ENCODE measurements at places on chromosomes 6 and 20.

- no peak for DNase-seq
Observed at GRCh38 chr6:31498748-31499147, 803 bp downstream of the MICB start.

- peak; percentile 15 for DNase-seq
Observed at GRCh38 chr6:127566651-127567050, 10.3 kb upstream of the C6orf58 start.

GRCh38 chr6:22401206-22401605, 104.4 kb upstream of the PRL start:
- peak; percentile 22 for DNase-seq

DNA sequence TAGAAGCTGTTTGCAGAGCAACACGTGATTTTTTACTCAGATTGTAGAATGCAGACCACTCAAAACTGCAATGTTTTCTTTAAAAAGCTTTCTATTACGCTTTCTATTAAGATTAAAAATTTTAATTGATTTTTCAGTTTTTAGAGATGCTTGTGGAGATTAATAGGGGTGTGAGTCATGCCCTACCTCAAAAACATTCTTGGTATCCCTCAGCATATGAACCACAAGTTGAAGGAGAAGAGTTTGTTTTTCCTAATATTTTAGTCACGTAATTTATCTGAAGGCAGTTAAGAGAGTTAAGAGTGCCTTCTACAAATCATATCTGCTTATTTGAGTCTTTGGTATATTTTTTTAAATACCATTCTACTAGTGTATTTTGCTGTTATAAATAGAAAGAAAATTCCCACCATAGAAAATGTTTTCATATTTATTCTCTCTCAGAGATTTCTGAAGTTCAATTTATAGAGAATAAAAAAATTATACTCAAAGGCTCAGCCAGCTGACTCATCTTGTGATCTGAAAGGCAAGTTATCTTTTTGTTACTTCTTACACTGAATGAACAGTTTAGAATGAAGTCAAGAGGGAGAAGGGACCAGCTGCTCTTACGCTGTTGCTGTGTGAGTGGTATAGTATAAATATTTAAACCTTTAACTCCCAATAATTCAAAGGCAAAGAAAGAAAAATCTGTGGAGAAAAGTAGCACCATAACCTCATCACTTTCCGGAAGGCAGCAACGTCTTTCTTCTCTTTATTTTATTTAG, 7.6 kb downstream of the RIPOR2 start:
- DNase-seq = peak; percentile 84

DNA sequence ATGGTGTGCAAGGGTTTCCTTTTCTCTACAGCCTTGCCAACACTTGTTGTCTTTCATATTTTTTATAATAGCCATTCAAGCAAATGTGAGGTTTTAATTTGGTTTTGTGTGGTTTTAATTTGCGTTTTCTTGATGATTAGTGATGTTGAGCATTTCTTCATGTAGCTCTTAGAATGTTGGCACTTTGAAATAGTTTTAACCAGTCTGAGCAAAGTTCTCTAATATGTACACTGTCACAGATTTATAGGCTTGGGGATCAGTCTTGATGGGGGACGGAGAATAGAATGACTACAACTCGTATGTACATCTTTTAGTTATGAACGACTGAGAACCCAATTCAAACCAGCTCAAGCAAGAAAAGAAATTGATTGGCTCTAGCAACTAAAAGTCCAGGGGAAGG, 1003.1 kb downstream of the KIF16B start:
- no peak for DNase-seq

DNA sequence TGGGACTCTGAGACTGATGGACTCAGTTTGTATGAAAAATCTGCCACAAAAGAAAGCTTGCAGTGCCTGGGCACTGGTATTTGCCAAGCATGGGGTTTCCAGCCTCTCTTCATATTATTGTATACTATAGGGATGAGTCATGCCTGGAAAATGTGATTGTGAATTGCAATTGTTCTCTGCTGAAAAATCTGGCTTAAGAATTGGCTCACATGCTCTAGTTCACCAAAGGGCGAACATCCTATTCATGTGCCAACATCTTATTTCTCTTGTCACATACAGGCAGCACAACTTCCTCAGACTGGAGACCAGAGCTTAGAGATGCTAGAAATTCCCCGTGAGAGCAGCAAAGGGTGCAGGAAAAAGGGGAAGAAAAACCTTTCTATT, 103.6 kb upstream of the KCNK16 start:
- DNase-seq = peak; percentile 83

DNA sequence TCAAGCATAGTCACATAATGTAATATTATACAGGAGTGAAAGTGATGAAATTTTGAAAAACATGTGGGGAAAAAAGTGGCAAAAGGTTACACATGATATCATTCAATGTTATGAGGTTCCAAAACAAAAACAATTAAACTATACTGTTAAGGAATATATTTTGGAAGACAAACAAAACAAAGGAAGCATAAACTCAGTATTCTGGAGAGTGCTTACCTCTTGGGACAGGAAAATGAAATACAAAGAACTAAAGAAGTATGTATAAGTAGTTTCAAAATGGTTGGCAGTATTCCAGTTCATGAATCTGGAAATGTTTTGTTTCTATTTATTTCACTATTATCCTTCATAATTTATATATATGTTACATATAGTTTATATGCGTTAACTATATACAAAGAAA, 213.5 kb downstream of the MOXD1 start:
- DNase-seq = no peak

- no peak for DNase-seq
Observed at GRCh38 chr6:19805129-19805481, 32.1 kb upstream of the ID4 start.

DNA sequence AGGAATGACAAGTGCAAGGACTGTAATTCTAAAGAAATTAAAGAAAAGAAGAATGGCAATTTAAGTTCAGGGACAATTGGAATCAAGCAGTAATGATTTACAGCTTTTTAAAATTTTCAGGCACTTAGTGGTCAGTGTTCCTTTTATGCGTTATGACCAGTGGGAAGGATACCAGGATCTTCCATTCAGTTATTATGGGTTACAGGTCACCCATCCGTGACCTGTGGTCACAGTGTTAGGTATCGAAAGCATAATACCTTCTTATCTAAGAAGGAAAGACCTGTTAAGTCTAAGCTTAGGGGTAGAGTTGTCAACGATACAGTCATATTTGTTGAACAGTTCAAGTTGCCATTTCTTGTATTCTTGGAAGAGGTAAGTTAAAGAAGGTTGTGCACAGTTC, 253.8 kb downstream of the LAMA2 start:
- DNase-seq = no peak

GRCh38 chr6:159233365-159234101, 64.3 kb downstream of the FNDC1 start:
- no peak for DNase-seq

GRCh38 chr6:87082160-87082721, 12.7 kb downstream of the CGA start:
- DNase-seq = no peak

- no peak for DNase-seq
Observed at GRCh38 chr20:24767623-24768100, 181.4 kb upstream of the CST7 start.

Data from EH (cell line).